ENCODE measurements at places on chromosomes 3 and 15.

GRCh38 chr3:14455571-14456317 lies 53.3 kb downstream of the SLC6A6 start:
- DNase-seq: no peak

DNA sequence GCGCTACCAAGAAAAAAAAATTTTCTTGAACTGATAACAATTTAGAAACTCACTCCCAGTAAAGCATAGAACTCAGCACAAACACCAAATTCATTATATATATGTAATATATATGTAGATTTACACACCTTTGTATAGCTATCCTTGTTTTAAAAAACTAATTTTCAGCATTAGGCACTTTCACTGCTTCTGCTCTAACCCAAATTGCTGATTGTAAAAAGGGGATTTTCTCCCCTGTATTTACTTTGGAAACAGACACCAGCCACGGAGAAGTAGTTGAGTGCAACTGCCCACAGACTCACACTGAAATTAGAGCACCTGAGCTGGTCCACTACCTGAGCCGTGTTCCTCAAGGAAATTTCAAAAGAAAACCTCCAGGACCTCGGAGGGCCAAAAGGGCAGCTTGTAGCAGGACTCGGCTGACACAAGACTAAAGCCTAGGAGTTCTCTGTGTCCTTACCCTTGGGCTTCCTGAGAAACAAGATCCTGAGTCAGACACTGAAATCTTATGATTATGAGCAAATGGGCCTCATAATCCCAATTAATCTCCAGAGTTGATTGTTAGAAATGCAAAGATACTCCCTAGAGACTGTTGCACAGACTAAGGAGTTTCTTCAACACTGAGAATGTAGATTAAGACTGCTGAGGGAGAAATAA lies 106.0 kb downstream of the TNIK start:
- DNase-seq: no peak

- no peak for DNase-seq
These were observed 147.9 kb downstream of the IMPG2 start for GRCh38 chr3:101172516-101172915.

DNA sequence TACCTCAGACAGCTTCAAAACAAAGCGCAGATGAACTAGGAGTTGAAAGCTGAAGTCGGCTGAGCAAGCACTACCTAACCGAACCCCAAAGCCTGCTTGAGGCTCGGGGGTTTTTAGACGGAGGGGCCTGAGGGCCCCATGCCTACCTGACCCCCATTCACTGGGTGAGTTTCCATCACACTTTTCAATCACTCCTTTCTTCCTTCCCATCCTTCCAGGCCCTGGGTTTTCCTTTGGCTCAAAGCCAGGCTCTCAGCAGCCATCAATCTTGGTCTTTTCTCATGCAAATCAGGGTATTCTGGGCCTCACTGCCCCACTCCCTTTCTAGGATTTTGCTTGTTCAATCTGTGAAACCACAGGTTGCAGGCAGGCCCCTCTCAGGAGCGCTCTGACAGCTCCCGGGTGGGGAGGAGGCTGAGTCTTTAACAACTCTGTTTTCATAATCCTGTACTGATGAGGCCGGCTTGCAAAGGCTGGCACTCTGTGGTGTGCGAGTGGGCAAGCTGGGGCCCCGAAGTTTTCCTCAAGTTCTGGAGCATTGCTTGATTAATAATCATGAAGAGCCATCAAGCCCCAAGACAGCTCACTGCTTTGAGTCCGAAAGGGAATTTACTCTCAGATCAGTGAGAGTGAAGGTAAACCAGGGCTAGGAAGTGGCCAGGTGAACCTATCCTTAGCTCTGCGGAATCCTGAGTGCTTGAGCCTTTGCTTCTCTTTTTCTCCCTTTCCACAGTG lies 97.6 kb downstream of the FRMD4B start:
- peak; percentile 31 for DNase-seq

- DNase-seq: no peak
These were observed 65.9 kb downstream of the POLR2M start for GRCh38 chr15:57772223-57772957.

DNA sequence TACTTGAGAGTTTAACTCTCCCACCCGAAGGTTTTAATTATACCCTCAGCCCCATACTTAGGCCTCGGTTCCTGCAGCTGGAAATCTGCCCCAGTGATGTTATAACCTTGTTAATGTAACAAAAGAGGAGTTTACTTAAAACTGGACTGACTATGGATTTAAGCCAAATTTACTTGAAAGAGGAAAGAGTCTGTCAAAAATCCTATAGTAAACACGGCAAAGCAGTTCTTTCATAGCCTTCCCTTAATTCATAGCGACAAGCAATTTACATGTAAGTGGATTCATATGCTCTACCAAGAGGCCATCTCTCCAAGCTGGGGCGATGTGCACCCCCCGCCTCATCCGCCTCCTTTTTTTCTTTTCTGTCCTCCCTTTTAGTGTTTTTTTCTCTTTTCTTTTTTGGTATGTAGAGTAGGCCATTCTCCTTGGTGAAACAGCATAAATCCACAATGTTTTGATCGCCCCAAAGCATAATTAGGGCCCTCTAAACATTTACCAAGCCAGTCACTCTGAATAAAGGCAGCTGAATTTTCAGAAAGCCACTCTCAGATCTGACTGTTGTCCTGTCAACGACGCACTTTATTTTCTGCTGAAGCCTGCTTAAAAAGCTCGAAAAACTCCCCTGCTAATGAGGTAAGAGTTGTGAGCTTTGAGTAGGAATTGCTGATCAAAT lies 373.1 kb upstream of the WNT5A start:
- DNase-seq: no peak
